ENCODE measurements at places on chromosomes 1 and 21.
A peak's percentile ranks its signal among the peaks of the same experiment; 100 is the strongest.

- no peak for DNase-seq
Observed at GRCh38 chr1:228216371-228217320, 8.8 kb downstream of the OBSCN start.

DNA sequence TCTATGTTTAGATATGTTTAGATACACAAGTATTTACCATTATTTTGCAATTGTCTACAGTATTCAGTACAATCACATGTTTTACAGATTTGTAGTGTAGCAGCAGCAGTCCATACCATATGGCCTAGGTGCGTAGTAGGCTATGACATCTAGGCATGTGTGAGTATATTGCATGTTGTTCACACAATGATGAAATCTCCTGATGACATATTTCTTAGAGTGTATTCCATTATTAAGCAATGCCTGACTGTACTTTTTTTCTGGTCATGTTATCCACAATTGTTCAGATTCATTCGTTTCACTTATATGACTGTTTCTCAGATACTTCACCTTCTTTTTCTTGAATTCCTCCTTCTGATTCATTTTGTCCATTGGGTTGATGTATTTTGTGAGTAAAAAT is 9.9 kb upstream of the BACE2 start:
- DNase-seq, result no peak

GRCh38 chr21:34878940-34879339 is 170.2 kb downstream of the RUNX1 start:
- peak; percentile 58 for DNase-seq

GRCh38 chr1:154466921-154467417 is 35.0 kb upstream of the TDRD10 start:
- DNase-seq, result no peak

- DNase-seq, result no peak
Observed at GRCh38 chr1:234144901-234145300, 228.4 kb upstream of the COA6 start.

DNA sequence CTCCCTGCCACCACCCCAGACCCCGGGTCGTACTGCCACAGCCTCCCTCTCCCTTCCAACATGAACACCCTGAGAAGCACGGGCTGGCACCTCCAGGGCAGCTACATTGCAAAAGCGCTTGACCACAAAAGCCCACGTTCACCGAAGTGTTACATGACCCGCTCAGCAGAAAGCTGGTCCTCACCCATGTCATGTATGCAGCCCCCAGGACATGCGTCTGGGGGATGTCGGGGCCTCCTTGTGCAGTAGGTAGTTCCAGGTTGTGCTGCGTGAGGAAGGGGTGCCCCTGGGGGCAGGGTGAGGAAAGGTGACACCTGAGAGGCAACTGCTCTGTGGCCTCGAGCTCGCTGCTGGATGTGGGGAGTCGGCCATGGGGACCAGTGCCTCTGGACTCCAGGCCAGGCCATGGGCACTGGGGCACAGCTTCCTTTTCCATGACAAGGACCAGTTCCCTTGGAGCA is 102.0 kb upstream of the C1orf174 start:
- no peak for DNase-seq

GRCh38 chr1:205920861-205921569 is 22.2 kb downstream of the SLC26A9 start:
- no peak for DNase-seq

GRCh38 chr1:99726407-99726806 is 40.0 kb downstream of the FRRS1 start:
- DNase-seq, result no peak

- DNase-seq, result no peak
Observed at GRCh38 chr1:229004066-229004833, 266.7 kb upstream of the RAB4A start.

DNA sequence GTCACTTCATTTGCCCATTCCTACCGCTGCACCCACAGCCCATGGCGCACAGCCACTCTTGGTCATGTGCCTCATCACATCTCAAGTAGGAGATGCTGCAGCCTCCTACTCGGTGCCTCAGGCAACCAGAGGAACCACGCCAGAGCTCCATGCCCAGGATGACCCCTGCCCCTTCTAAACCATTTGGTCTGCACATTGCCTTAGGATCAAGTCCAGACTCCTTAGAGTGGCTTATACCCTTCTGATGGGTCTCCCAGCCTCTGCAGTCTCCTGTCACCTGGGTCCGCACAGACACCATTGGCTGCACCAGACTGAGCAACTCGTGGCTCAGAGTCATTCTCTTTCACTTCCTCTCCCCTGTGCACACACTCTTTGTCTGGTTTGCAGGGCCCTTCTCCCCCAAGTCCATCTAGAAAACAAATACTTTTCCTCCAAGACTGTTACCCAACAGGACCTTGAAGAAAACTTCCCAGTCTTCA is 2.2 kb upstream of the ADORA3 start:
- DNase-seq, result no peak

- no peak for DNase-seq
Observed at GRCh38 chr1:166950156-166950555, 25.2 kb downstream of the ILDR2 start.

DNA sequence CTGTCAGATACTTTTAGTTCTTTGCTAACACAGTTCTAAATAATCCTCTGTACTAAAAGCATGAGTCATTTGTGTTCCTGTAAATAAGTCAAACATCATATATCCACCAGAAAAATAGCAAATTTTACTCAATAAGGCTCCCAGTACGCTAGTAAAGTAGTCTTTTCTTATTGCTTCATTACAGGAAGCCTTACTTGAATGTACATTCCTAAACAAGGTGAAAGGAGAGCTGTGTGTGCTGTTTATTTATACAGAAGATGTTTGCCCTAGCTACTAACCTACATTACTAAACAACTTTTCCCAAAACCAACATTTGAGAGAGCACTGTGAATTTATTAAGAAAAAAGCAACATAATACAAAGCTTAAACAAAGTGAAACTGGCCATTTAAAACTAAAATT is 52.0 kb downstream of the ZNHIT6 start:
- DNase-seq, result peak; percentile 50

GRCh38 chr1:214473387-214473786 is 78.0 kb downstream of the PTPN14 start:
- peak; percentile 54 for DNase-seq

- DNase-seq, result no peak
Observed at GRCh38 chr1:169395955-169396354, 28.0 kb downstream of the BLZF1 start.

DNA sequence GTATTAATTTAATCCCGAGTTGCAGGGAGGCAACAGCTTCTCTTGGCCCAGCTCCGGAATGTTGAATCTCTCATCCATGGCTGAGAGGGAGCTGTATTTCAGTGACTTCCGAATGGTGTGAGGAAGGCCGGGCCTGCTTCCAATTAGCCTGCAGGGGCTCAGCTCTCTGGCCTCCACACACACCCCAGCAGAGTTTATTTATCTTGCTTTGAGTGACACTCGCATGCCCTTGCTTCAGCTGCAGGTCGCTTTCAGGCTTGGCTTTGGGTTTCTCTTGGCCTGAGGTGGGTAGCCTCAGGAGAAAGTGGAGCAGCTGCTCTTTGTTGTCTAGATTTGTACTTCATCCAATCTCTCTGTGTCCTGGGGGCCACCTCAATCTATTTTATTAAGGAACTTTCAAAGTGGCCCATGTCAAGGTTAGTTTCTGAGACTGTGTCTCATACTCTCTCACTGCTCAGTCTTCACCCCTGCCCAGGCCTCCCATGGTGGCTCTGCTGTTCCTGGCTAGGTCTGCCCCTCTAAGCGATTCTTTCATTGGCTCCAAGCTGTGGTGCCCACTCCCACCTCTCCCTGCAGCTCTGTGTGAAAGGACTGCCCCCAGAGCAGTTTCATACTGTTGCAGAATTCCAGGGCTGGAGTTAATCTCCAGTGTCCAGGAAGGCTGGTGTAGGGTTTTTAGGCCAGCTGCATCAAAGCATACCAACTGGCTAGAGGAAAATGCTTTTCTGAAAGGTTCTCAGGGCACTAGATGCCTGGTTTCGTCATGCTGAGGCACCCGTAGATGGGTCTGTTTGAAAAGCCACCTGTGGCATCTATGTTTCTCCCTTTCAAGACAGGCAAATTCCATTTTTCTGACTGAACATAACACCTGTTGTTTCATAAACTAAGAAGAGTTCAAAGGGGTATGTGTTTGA is 153.5 kb downstream of the PLXNA2 start:
- no peak for DNase-seq

GRCh38 chr21:25402134-25402961 is 204.9 kb downstream of the MRPL39 start:
- no peak for DNase-seq

GRCh38 chr1:63119575-63120155 is 202.7 kb upstream of the FOXD3 start:
- DNase-seq, result no peak
